Tibial artery (tissue), 4 donors: ENCODE measurements at places on chromosomes 1 and 21.

GRCh38 chr1:35122311-35122710, 43.1 kb downstream of the ZMYM1 start:
- DNase-seq, result no peak

DNA sequence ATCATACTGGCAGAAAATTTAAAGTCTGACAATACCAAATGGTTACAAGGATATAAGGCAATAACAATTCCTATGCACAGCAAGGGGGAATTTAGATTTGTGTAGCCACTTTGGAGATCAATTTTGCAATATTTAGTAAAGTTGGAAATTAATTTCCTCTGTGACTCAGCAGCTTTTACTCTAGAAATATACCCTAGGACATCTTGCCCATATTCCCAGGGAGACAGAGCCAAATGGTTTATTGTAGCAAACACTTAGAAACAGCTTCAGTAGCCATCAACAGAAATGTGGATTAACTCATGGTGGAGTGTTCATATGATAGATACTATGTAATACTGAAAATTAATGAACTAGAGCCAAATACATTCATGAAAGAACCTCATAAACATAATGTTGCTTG, 104.6 kb downstream of the BACH1 start:
- DNase-seq, result no peak

DNA sequence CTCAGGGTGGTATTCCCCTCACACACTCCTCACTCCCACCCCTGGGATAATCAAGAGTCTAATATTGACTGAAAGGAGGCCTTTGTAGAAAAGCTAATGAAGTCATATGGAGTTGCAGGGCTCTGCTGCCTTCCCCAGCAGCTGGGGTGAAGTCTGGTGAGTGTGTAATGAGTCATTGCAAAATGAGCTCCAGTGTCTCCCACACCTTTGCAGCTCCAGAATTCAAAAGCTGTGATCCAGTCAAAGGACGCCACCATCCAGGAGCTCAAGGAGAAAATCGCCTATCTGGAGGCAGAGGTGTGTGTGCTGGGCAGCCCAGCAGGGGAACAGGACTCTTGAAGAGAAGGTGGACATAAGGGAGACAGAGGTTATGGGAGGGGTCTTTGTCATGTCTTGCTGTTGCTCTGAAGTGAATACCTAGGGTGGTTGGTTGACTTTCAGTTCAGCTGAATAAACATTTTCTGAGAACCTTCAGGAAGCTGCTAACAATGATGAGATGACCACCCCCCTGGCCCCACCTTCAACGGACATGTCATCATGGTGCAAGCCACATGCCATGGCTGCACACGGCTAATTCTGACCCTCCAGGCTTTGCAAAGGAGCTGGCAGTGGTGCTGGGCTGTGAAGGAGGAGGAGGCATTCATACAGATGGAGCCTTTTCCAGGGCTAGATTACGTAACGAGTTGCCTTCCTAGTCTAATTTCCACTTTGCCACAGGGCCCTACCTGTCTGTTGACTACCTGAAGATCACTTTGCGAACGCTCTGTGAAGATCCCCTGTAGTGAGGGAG, 32.2 kb upstream of the SNX27 start:
- DNase-seq, result no peak

GRCh38 chr1:184395937-184396480, 9.2 kb downstream of the C1orf21 start:
- no peak for DNase-seq

DNA sequence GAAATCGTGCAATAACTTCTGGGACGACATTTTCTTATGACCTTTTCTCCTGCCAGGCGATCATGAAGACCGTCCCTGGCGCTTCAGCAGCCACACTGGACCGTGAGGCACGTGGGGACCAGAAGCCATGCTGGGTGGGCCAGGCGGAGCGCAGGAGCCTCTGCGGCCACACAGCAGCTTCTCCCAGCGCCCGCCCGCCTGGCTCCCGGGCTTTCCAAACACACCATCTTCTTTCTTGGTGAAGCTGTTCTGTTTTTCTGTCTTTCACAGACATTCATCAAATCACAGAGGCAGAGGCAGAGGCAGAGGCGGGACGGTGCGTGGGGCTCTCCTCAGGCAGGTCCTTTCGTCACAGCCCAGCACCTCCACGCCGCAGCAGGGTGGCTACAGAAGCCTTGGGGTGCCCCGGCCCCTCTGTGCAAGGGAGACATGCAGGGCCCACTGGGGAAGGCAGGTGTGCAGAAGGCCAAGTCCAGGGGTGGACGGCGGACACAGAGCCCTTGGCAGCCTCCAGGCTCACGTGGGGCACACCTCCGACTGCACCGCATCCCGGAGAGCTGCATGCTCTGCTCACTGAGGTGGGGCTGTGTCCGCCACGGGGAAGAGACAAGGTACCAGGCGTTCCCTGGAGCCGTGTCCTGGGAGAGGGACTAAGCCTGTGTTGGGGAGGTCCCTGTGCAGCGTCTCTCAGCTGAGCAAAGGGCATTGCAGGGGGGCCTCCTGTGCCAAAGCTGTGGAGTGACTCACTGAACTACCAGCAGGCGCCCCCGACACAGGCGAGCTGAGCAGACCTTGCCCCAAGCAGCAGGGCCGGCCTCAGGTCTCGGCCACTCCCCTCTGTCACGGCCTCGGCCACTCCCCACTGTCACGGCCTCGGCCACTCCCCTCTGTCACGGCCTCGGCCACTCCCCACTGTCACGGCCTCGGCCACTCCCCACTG, 2.6 kb upstream of the TMEM240 start:
- no peak for DNase-seq

DNA sequence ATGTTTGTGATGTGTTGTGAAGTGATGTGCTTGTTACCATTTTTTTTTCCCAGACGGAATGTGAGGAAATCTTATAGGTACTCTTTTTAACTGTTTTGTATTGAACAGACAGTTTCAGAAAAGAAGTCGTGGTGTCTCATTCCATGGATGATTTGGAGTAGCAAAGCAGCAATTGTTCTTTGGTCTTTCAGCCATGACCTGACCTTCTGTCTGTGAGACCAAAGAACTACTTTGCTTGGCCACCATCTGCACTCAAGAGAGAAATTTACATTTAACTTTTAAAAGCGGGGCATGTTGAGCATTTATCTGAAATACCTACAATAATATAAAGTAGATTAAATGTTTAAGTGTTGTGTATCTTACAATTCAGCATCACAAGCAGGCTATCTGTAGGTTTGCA, 90.2 kb downstream of the SDCCAG8 start:
- DNase-seq, result no peak

DNA sequence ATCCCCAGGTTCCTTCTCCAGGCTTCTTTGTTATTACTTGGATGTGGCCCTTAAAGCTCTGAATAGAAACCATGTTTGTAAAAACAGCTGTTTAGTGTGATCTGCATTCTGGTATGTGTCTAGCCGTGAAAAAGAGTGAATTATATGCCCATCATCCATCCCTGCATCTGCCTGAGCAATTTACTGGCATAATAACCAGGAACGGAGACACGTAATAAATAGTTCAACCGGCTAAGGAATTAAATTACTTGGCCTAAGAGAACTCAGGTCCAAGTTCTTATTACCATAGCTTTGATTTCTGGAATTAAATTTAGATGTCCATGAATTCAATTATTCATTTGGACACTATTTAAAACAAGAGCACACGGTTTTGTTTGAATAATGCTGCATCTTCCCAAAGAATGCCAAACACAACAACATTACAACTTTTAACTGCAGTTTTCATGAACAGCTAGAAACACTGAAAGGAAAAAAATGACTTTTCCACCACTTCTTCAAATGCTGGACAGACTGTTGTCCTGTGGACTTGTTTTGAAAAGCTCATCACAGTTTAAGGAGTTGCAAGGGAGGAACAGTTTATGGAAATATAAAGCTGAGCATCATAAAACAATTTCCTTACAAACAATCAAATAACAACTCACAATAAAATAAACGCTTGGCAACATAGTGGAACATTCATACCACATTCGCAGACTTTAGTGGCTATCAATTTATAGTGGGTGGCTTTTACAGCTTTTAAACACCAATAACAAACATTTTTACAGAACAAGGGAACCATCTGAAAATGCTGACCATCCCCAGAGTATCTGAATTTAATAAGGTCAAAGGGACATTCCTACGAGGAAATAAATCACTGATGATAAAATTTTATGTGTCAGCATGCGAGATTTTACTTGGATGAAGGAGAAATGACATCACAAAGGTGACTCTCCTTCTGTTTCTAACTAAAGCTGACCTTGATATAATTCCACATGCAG, 144.7 kb downstream of the APP start:
- no peak for DNase-seq

GRCh38 chr1:52582116-52582696, 20.0 kb upstream of the GPX7 start:
- no peak for DNase-seq

DNA sequence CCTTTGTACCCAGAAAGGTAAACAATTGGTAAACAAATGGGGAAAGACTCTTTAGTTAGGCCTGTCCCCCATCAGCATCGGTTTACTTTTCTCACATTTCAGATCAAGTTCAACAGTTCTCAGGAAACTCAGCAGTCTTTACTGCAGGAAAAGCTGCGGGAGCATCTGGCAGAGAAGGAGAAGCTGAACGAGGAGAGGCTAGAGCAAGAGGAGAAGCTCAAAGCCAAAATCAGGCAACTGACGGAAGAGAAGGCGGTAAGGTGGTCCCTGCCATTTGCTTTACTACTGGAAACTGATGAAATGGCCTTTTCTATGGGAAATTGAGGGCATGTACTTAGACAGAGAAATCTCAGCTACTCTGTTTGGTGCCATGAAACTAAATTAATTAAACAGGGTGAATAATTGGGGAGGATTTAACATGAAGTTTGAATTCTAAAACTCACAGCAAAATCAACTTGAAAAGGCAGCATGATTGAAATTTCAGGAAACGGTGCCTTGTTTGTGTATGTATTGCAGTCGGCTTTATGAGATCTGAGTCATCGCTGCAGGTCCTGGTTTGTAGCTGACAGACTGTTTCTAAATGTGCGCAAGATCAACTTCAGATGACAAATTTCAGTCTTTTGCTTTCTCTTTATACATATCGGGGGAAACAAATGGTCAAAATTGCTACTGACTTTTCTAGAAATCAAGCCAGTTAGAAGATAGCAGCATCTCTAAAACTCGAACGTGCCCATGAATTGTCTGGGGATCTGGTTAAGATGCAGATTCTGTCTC, 67.9 kb upstream of the EFHD2 start:
- no peak for DNase-seq

DNA sequence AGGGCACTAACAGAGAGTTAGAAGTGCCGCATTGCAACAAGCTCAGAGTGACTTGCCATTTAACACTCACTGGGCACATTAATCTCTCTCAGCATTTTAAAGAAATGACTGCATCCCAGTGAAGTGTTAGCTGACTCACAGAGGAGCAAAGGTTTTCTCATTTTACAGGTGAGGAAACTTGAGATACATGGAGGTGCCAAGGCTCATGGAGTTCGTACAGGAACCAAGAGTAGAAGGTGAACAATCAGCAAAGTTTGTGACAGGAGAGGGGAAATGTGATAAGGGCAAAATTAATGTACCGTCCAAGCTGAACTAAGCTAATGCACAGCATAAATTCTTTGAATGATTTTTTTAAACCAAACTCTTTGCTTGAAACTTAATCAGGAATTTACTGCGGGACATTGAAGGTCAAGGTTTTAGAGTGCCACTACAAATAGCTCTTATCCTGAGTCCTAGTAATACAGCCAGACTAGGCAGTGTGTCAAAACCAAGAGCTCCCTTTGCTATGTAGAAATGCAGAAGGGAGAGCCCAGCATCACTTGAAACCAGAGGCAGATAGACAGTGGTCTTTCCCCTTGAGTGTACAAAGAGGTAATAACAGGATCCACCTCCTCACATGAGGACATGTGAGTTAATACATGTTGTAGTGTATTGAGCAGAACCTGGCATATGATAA, 22.4 kb upstream of the NTPCR start:
- DNase-seq, result no peak

- no peak for DNase-seq
Observed at GRCh38 chr1:227134686-227135314, 183.5 kb downstream of the CDC42BPA start.

GRCh38 chr1:167412072-167412471, 106.3 kb downstream of the CD247 start:
- DNase-seq, result no peak

DNA sequence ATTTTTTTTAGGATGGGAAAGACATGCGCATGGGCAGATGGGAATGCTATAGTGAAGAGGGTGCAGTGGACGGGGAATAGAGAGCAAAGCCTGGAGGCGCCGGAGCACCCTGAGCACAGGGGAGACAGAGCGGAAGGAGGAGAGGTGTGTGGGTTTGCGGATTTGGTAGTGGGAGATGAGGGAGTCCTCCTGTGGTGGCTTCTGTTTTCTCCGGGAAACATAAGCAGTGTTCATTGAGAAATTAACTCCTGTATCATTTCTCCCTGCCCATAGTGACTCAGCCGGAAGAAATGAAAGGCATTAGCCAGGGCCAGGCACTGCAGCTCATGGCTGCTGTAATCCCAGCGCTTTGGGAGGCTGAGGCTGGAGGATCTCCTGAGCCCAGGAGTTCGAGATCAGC, 4.7 kb upstream of the PTPRF start:
- DNase-seq, result no peak

DNA sequence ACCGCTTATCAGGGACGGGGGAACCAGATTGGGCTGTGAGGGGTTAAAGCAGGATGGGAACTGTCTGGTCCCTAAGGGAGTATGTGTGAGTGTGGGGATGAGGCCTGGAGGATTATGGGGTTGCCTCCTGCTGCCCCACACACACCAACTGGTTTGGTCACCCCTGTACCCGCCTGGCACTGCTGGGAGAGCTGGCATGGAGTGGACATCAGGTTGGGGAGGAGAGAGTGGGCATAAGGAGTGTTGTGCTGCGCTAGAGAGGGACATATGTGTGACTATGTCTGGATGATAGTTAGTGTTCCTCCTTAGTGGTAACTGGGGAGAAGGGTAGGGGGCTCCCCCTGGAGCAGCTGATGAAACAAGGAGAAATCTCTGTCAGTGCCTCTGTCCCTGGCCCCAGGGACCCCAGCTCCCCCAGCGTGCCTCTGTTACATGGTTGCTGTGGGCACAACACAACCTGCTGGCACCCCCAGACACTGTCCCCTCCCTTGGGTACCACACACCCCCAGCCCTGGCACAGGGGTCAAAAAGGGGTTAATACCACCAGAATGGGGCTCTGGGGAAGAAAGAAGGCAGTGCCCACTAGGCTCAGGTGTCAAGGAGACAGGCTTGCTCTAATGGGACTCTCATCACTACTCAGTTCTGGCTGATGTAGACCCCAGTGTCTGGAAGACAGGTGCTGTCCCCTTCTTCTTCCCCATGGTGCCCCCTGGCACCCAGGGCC, 1.9 kb downstream of the ZBTB7B start:
- DNase-seq, result no peak

- DNase-seq, result no peak
Observed at GRCh38 chr1:83799594-83799993, 199.3 kb downstream of the TTLL7 start.

DNA sequence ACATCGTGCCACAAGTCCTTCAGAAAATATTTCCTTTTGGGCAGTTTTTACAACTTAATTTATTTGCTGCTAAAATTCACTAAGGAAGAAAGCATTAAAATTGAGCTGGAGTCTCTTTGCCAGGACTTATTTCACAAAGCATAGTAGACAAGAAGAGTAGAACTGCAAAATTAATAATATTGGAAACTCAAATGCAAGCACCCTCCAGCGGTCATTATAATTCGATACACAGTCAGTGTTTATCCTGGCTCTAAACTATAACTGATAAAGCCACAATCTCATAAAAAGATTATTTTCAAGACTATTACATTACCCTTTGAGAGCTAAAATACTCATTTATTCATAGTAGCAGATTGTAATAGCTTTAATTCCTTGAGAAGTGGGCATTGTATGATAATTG, 655.4 kb downstream of the RWDD3 start:
- DNase-seq, result no peak
